ENCODE measurements at places on chromosomes 7 and 10.

DNA sequence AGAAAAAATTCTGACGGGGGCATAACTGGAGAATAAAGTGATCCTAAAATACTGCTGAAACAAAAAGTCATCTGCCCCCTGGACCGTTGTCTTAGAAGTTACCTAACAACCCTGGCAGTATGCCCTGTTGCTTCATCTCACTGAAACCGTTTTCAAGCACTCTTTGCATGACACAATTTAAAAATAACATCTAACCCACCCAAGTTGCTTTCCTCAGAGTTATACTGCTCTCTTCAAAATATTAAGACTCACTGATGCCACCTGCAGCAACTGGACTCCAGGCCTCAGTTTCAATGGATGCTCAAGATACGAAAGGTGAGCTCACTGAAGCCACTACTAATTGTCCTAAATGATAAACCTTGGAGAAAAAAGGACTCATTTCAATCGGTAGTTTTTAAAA lies 57.4 kb downstream of the CDK6 start:
- DNase-seq: no peak

GRCh38 chr10:93074597-93075368 lies 1.1 kb downstream of the CYP26A1 start:
- peak; percentile 80 for DNase-seq

DNA sequence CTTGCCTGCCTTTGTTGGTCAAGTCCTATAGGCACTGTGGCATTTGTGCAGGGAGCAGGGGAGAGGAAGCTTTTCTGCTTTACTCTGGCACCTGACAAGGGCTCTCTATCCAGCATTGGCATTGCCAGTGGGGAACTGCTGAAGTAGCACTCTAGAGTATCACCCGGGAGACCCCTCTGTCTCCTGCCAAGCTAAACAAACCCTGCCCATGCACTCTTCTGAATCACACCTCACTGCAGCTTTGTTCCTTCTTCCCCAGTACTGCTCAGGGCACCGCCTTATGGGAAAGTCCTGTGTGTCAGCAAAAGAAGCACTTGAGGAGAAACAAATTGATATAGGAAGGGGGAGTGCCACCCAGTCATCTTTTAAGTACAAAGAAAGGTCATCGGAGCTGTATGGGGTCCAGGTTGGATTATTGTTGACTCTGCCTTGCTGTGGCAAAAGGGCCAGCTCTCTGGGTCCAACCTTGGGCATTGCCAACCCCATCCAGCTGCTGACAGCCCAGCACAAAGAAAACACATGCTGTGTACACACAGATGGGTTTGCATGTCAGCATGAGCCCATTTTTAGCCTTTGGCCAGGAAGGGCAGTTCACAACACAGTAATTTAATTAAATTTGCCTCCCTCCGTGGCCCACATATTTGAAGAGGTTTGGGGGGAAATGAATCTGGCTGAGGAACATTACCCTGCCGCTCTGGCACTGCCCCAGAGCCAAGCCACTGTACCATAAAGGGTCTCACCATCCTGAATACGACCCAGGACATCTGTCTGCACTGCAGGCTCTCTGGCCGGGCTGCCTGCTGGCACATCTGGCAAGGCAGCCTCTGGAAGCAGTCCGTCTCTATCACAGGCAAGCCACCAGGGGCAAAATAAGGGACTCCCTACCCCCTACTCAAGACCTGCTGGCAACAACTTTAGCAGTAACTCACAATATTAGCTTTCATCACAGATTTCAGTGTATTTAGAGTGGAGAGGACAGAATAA lies 13.1 kb downstream of the LRRC4 start:
- no peak for DNase-seq

DNA sequence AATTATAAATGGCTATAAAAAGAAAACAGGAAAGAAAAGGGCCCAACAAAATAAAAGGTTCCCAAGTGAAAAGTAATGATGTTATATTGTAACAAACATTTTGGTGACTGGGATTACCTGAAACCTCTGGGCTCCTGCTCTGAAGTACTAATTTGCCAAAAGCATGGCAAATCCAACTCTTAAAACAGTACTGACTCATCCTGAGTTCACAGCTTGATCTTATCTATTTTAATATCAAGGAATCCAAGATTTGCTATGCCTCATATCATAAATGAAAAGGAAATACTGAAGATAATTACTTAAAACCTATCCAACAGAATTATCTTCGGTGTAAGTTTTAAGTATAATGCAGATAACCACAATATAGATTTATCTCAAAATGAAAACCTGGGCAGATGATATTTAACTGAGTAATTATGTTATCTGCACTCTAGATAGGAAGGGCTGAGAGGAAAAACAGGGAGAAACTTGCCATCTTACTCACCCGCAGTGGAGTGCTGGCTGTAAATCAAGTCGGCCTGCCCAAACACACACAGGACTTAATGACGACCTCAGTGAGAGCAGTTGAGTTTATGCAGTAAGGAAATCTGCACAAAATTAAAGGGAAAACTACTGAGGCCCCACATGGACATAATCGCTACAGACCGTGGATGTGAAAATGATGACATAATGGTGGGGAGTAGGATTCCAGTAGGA lies 48.4 kb downstream of the MPP7 start:
- no peak for DNase-seq

- DNase-seq: no peak
These were observed 146.4 kb downstream of the ZNF248 start for GRCh38 chr10:37710831-37711616.

- DNase-seq: no peak
These were observed 34.5 kb downstream of the COL1A2 start for GRCh38 chr7:94429153-94429552.

DNA sequence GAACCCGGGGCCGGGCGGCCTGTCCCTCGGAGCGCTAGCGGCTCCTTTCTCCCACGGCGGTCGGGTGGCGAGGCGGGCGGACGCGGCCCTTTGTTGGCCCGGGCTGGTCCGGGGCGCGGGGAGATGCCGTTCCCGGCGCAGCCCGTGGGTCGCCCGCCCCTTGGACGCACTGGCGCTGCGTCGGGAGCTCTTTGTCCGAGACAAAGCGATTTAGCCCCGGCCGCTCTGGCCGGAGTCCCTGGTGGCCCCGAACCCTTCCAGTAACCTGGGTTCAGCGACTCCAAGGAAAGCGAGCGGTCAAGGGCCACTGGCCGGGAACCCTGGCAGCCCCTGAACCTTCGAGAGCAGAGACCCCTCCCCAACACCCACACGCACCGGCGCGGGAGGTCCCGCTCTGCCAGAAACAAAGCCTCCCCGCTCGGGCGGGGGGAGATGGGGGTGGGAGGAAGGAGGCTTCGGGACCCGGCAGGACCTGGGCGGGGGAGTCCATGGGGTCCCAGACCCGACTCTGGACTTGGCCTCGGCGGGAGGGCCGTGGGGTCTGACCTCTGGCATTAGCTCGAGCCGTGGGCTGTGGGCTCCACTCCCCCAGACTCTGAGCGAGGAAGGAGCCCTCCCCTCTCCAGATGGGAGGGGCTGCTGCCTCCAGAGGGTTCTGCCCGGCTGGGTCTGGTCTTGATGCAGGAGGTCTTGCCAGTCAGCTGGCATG lies 836 bp downstream of the DPYSL4 start:
- DNase-seq: peak; percentile 88

- DNase-seq: no peak
These were observed 59.7 kb downstream of the PHTF2 start for GRCh38 chr7:77858278-77858677.

DNA sequence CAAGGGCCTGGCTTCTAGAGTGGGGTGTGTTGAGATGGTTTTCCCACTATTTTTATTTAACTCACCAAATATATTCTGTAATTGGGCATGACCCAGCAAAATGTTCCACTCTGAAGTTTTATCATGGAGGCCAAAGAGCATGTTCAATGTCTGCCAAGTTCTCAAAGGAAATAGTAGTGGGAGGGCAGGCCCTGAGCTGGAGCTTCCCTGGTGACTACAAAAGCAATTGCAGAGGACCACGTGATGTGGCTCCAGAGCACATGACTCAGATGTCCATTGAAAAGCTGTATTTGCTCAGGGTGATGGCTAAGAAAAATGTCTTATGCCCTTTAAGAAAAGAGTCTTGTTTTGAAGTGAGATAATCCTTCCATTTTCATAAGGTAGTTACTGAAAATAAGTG lies 1024.8 kb downstream of the LRMDA start:
- DNase-seq: no peak

GRCh38 chr10:23818484-23818883 lies 379.6 kb downstream of the OTUD1 start:
- DNase-seq: no peak

- peak; percentile 68 for DNase-seq
These were observed 750.1 kb upstream of the SORCS1 start for GRCh38 chr10:107914450-107915214.

DNA sequence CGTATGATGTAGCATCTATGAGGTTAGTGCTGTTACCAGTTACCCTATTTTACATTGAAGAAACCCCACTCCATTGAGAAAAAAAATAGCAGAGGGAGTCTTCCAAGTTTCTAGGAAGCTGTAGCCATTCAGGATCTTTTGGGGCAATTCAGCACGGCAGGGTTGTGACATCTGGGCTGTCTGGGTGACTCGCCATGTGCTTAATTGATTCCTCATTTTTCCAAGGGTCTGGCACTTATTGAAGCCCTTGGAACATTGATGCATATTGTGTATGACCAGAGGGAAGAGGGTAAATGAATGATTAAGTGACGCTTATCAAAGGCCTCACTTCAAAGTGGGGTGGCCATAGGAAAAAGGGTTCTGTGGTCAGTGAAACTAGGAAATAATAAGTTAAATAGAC lies 248.7 kb downstream of the ARHGAP12 start:
- no peak for DNase-seq

GRCh38 chr10:102426803-102427287 lies 5.5 kb downstream of the CUEDC2 start:
- no peak for DNase-seq

GRCh38 chr10:35415505-35415904 lies 79.2 kb downstream of the CCNY start:
- DNase-seq: no peak

GRCh38 chr10:18400906-18401245 lies 250.5 kb downstream of the NSUN6 start:
- DNase-seq: peak; percentile 41

DNA sequence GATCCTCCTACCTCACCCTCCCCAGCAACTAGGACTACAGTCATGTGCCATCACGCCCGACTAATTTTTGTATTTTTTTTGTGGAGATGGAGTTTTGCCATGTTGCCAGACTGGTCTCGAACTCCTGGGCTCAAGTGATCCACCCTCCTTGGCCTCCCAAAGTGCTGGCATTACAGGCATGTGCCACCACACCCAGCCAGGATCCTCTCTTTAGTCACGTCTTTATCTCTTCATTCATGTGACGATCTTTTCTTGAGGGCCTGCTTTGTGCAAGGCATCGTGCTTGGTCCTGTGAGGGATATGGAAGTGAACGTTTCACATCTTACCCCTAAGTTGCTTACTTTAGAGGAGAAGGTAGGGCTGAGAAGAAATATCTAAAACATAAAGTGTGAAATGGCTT lies 21.6 kb downstream of the WBP1L start:
- no peak for DNase-seq

GRCh38 chr7:23107781-23108180 lies 2.2 kb downstream of the KLHL7 start:
- DNase-seq: no peak

DNA sequence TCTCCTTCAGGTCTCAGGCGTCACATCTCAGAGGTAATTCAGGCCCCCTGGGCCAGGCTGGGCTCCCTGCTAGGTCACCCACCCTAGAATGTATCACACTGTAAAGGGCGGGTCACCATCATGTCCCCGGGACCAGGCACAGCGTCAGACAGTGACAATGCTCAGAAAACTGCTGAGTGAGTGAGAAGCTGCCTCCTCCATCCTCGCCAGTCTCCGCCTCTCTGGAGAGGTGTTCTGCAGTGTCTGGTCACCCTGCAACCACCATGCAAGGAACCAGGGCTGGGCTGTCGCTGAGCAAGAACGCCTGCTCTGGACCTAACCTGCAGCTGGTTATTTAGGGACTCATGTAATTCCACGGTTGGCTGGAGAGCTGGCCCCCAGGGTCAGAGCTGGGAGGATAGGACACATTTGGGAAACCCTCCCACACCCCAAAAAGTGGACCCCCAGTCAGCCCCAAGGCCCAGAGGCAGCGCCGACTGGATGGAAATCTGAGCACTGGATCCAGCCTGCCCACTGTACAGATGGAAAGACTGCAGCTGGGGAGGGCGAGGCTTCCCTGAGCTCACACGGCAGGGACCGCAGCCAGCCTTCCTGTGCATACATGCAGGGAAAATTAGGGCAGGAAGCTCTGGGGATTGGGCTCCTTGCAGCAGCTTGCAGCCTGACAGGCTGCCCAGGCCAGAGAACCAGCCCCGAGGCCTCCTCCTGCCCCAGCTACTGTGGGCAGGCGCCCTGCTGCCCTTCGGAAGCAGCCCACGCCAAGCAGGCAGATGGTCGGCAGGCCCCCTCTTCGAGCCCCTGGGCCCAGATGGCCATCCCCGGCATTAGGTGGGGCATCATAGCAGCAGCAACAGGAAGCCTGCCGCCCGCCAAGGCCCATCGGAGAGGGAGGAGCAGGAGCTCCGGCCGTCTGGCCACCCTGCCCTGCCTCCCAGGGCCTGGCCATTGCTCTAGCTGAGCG lies 105.4 kb upstream of the ZMIZ1 start:
- DNase-seq: peak; percentile 63

DNA sequence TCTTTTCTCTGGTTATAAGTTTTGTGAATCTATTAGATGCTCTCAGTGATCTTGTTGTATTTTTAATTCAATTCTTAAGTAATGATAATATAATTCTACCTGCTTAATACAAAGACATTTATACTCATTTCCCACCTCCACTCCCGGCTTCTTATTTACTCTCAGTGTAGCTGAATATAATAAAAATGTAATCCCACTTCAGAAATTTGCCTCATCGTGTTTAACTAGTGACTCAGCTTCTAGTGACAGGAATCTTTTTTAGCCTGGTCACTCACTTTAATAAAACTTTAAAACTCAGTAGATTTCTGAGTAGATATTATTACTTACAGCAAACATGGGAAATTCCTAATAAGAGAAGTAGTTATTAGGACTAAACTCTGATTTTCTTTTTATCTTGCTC lies 1506.2 kb upstream of the LRRTM3 start:
- no peak for DNase-seq

- no peak for DNase-seq
These were observed 36.0 kb downstream of the ANK3 start for GRCh38 chr10:60353519-60354258.

DNA sequence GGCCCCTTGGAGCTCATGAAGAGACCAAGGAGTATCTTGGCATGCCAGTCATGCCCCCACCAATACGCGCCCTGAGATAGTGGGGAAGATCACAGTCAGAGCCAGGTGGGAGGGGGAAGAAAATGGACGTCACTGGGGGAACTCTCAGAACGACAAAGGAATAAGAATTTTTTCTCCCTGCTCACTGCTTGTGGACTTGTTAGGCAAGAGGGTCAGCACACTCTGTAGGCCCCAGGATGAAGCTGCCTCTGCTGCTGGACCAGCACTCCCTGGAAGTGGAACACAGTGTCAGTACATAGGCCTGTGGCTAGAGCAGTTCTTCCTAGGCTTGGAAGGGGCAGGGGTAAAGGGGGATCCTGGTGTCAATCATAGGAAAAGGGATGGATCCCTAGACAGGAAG lies 46.5 kb downstream of the DRGX start:
- no peak for DNase-seq

- DNase-seq: peak; percentile 76
These were observed 423.2 kb downstream of the PTPRN2 start for GRCh38 chr7:158164101-158165095.

DNA sequence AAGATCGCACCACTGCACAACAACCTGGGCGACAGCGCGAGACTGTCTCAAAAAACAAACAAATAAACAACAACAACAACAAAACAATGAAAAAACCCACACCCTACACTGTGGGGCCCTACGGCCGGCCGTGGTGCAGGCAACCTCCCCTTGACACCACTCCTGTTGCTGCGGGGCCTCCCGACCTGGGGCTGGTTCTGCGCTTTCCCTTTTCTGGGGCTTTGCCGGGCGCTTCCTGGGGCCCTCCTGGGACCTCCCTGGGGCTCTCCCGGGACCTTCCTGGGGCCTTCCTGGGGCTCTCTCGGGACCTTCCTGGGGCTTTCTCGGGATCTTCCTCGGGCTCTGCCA lies 46.6 kb downstream of the INSIG1 start:
- peak; percentile 85 for DNase-seq

Measured in H7 (cell line).